PC-9 (cell line): ENCODE measurements at places on chromosomes 11 and 22. TPM values are rescaled to one million over a fixed set of nuclear protein-coding genes. Genes with fewer than 3 reads are reported as not detected.

The OVCH2 gene
- 4.8 and 5.3 TPM in 2 replicates for total RNA-seq

DNA sequence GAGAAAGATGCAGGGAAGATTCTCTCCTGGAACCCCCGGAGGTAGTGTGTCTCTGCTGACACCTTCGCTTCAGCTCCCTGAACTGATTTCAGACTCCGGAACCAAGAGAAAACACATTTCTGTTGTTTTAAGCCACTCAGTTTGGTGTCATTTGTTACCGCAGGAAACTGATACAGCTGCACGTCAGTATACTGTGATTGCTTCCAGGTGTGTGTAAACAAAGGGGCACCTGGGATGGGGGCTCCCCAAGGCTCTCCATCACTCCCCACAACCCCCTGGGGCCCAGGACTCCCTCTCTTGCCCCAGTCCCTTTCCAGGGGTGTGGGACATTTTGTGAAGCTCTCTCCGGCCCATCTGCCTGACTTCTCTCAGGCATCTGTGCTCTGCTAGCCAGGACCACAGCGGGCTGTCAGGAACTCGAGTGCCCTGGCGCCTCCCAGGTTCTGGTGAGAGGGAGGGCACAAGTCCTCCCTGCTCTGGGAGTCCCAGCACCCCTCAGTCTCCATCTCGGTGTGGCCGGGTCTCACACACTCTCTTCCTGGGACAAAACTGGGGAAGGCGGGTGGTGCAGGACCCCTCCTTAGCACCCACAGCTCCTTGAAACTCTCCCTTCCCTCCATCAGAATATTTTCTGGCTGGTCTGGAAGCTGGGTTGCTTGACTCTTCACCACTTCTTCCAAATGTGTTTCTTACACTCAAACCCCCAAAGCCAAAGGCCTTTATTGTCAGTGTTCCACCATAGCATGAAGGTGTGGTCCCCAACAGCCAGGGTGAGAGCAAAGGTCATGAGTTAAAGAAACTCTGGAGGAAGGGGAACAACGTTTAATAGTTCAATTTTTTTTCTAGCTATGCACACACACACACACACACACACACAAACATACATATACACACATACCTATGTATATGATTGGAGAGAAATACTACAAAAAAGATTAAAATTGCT lies 35.0 kb upstream of the TSKU start:
- no peak for DNase-seq

The BCL2L13 gene
- total RNA-seq, result 43.1 and 46.3 TPM in 2 replicates

GRCh38 chr22:39731481-39731880 lies 160.9 kb downstream of the CACNA1I start:
- DNase-seq, result no peak

DNA sequence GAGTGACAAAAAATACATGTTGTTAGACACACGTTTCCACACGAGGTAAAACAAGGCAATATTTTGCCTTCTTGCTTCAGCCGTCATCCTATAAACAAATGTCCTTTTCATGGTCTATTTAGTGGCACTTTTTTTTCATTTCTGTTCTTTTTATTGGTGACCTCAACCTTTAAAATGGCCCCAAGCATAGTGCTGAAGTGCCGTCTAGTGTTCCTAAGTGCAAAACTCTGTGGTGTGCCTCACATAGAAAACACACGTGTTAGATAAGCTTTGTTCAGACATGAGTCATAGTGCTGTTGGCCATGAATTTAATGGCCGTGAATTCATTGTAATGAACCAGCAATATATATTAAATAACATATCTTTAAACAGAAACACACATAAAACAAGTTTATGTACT lies 15.6 kb downstream of the OVCH2 start:
- no peak for DNase-seq

The PKNOX2 gene
- total RNA-seq, result not detected in 2 replicates

DNA sequence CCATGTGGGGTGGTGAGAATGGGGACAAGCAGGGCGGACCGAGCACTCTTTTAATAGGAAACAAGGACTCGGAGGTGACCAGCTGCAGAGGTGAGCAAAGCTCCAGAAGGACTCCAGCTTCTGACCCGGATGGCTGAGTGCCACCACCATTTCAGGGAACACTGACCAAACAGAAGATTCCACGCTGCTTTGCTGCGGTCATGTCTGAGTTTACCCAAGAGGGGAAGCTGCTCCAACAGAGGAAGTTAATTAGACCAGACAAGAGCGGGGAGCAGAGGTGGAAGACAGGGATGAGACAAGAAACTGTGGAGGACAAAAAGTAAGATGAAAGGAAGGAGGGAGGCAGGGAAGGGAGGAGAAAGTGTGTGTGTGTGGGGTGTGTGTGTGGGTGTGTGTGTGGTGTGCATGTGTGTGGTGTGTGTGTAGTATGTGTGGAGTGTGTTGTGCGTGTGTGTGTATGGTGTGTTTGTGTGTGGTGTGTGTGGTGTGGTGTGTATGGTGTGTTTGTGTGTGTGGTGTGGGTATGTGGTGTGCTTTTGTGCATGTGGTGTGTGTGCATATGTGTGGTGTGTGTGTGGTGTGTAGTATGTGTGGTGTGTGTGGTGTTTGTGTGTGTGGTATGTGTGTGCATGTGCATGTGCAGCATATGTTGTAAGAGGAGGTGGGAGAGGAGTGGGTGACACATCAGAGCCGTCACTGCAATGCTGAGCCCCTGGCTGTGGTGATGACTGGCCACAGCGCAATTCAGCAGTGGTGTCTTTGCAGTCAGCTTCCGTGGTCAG lies 82.2 kb upstream of the AKIP1 start:
- no peak for DNase-seq

- no peak for DNase-seq
Measured at GRCh38 chr22:36010882-36011281, 17.7 kb downstream of the RBFOX2 start.

DNA sequence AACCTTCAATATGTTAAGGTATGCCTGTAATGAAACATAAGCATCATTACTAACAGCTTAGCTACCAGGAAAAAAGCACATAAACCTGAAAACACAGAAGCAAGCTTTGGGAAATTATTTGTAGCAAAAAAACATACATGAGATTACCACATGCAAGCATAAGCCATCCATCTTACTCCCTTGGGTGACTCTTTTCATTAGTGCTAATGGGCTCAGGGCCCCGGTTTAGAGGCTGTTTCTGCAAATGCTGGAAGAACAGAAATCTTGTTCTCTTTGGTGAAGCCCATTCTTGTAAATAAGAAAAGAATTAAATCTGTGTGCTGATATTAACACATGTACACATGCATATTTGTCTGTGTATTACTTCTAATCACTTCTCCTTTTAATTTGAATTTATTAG lies 314.3 kb downstream of the TTC28 start:
- no peak for DNase-seq

GRCh38 chr11:1049911-1050580 lies 13.5 kb upstream of the MUC6 start:
- DNase-seq, result no peak

GRCh38 chr11:120385110-120385509 lies 48.9 kb downstream of the ARHGEF12 start:
- DNase-seq, result no peak

DNA sequence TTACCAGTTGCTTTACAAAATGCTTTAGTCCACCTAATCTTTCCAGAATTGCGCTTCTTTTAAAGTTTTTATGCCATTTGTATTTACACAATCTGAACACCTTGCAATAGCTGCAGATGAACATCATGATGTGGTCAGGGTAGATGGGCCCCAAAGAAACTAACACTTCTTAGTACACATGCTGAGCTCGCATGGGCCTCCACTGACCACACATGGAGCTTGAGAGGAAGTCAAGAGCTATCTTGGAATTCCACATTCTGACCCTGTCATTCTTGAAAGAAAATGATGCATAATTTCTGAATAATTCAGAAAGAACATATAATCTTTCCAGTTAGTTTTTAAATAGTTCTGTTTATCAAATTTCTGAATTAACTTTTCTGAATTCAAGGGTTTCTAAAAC lies 7.7 kb downstream of the LIPT2 start:
- no peak for DNase-seq

The SAA2 gene
- 1.2 TPM in 1 of 2 replicates, not detected in the other for total RNA-seq

The SLC25A18 gene
- total RNA-seq, result 0.48 and 0.57 TPM in 2 replicates

DNA sequence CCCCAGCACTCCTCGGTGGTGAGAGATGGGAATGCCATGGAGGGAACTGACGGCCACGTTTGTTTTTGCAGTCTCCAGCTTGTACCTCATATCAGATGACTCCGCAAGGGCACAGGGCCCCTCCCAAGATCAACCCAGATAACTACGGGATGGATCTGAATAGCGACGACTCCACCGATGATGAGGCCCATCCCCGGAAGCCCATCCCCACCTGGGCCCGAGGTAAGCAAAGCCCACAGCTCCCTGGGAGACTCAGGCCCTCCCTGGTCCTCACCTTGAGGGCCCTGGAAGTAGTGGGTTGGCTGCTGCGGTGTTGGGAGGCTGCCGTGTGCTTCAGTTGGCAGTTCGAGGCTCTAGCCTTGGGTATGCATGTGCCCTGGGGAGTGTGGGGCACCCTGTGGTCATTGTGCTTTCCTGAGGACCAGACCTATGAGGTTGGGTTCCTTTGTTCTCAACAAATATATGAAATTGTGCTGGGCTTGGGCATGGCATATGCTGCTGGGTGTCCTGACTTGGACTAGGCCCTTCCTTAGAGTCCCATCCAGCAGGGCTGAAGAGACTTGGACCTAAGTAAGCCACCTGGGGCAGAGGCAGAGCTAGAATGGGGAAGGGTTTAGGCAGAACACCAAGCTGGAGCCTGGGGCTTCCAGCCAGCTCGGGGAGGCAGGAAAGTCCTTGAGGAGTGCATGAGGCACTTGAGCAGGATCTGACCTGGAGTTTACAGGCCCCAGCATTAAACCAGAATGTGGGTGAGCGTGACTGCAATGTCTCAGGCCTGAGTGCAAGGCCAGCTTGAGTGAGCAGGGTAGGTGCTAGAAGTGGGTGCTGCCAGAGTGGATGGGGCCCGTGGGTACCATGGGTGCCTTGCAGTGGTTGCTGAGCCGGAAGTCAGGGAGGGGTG lies 26.4 kb downstream of the INCENP start:
- no peak for DNase-seq

The MYOD1 gene
- not detected in 2 replicates for total RNA-seq

DNA sequence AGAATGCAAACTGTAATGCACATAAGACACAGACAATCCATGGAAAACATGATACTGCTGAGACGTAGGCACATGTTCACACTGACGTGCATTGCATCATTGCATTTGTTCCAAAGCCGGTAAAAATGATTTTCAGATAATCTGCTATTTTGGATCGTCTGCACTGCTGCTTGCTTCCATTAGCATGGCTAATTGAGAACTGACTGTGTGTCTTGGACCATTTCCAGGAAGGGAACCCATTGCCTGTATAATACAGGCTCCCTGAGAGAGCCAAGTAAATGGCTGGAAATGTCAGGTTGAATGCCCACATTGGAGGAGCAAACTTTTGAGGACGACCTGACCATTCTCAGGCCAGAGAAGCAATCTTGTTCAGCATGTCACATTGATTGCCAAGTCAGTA lies 304.8 kb downstream of the ST3GAL4 start:
- no peak for DNase-seq

DNA sequence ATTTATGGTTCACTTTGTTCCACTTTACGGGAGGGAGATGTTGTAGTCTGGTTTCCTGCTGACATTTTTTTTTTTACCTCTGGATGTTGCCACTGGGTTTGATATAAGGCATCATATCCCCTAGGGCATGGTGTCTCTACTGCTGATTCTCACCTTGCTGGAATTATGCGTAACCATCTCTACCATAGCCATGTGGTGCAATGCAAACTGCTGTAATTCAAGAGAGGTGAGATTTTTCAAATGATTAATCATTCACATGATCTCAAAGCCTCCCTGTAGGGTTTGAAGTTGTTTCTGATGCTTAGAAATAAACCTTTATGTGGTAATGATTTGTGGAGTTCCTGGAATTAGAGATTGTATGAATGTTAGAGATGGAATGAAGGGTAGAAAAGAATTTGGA lies 13.0 kb downstream of the MS4A3 start:
- no peak for DNase-seq

DNA sequence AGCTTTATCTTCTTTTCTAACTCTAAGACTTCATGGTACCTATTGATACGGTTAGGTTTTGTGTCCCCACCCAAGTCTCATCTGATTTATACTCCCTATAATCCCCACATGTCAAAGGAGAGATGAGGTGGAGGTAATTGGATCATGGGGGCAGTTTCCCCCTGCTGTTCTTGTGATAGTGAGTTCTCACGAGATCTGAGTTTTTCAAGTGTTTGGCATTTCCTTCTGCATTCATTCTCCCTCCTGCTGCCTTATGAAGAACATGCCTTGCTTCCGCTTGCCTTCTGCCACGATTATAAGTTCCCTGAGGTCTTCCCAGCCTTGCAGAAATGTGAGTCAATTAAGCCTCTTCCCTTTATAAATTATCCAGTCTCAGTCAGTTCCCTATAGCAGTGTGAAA lies 5.1 kb upstream of the FAT3 start:
- DNase-seq, result no peak

DNA sequence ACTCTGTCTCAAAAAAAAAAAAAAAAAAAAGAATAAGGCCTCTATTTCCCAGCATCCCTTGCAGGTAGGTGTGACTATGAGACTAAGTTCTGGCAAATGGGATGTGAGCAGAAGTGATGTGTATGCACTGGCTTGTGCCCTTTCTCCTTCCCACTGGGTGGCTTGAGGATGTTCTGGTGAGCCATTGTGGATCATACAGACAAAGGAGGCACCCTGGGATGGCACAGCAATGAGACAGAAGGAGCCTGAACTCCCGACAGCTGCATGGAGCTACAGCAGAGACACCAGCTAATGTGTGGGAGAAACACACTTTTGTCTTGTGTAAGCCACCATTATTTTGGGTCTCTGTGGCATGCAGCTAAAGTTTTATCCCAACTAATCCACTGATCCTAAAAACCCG lies 10.6 kb upstream of the SORL1 start:
- DNase-seq, result no peak

DNA sequence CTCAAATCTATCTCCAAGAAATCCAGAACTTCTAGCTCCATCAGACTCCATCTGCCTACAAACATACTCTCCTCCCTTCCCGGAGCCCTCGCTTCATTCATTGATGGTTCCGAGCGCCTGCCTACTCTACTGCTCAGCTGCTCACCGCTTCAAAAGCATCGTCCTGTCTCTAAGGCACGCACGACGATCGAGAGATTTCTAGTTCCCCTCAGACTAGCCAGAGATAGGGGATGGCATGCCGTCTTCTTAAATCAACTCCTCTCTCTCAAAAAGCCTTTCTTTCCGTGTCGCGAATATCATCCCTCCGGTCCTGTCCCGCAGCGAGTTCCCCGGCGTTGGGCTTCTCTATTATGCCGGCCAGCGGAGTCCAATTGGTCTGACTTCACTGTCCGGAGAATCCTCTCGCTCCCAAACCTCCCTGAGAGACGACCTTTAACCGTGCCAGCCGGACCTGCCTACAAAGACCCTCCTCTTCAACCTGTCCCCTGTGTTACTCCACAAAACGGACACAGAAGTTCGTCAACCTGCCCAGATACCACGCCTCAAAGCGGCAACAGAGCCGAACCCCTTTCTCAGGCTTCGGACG lies 592 bp downstream of the EEF1G start:
- peak; percentile 19 for DNase-seq

- no peak for DNase-seq
Measured at GRCh38 chr22:43036282-43036829, 21.4 kb upstream of the PACSIN2 start.

The CREB3L1 gene
- total RNA-seq, result 1.3 and 3.1 TPM in 2 replicates

DNA sequence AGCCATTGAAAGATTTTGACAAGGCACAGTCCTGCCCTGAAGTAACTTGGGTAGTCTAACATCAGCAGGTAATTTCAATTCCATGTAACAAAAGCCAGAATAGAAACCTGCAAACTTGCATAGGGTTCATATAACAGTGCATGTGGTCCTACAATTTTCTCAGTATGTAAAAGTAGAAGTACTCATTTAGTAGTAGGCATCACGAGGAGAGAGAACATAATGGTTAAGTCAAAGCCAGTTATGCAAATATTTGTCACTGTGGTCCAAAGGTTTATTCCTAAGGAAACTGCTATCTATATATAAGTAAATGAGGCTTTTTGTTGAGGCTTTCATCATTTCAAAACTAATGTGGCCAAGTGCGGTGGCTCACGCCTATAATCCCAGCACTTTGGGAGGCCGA lies 10.1 kb downstream of the ATP5MG start:
- no peak for DNase-seq
